Left kidney (tissue), 8 donors: ENCODE measurements at places on chromosomes 1 and 21. TPM values are rescaled to one million over a fixed set of nuclear protein-coding genes. Genes with fewer than 3 reads are reported as not detected.

- no peak for DNase-seq
Measured at GRCh38 chr1:56265216-56265615, 314.1 kb downstream of the PLPP3 start.

- DNase-seq = no peak
Measured at GRCh38 chr1:38839363-38839762, 20.2 kb downstream of the RRAGC start.

DNA sequence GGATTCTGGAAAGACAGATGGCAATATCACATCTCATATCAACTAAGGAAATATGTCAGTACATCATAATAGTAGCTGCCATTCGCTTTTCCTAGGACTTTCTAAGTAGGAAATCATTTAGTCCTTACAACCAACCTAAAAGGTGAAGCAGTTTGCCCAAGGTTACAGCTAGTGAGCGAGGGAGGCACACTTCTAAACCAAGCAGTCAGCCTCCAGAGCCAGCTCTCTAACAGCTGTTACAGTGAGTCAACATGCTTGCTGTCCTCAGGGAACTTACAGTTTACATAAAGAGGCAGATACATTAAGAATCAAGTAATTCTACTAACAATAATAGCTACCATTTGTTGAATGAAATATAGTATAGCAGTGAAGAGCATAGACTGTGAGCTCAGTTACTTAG lies 57.1 kb downstream of the GIPC2 start:
- no peak for DNase-seq

DNA sequence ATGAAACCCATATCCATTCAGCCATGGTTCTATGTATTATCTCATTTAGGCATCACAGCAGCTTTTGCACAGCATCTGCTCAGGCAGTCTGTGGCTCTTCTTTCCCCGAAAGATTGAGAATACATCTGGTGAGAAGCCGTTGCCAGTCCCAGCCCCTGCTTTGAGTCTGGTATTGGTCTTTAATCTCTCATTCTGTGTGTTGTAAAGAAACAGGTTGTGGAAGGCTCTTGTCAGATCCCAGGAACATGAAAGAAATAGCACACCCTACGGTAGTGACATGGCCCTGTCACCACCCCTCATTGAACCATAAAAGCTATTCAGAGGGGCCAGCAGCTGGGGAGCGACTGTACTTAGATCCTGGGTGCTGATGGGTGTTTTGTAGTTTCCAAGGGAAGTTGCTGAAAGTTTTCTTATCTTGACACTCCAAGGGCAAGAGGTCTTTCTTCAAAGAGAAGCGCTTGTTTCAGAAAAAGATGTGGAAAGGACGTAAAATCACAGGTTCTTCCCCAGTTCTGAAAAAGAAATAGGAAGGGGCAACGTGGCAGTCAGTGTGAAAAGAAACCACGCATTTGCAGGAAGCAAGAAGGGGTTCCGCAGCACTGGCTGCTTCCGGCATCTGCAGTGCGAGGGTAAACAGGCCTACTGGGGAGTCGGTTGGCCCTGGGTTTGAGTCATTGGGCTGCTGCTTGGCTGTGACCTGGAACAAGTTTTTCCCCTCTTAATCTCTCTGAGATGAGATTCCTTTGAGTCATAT lies 145.0 kb downstream of the DHRS3 start:
- no peak for DNase-seq

The TENT5C gene
- polyA plus RNA-seq = 2.9 TPM
